ENCODE measurements at places on chromosomes 13 and 19.

GRCh38 chr19:7926727-7927604 lies 1.0 kb upstream of the CTXN1 start:
- no peak for DNase-seq

GRCh38 chr13:46492946-46493345 lies 60.0 kb upstream of the LRCH1 start:
- no peak for DNase-seq

GRCh38 chr19:44576843-44577565 lies 36.4 kb upstream of the IGSF23 start:
- no peak for DNase-seq

DNA sequence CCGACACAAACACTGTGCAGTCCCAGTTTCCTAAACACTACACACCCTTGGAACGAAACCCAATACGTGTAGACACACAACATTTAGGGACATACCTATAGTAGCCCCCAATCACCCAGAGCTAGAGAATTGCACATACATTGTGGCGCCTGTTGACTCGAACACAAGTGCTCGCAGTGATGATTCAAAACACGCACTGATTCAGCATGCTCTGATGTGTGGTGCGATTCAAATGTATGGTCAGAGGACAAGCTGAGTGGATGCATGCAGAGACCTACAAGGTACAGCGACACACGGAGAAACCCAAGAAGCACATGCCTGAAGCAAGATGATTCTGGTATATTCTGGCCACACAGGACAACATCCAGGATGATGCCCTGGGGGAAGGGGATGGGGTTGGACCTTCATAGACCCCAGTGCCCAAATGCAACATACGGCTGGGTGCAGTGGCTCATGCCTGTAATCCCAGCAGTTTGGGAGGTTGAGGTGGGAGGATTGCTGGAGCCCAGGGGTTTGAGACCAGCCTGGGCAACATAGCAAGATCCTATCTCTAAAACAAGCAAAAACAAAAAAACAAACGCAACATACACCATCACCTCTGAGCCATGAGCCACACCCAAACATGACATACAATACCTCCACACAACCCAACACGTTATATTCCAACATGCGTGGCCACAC lies 997 bp upstream of the KCNN4 start:
- no peak for DNase-seq

DNA sequence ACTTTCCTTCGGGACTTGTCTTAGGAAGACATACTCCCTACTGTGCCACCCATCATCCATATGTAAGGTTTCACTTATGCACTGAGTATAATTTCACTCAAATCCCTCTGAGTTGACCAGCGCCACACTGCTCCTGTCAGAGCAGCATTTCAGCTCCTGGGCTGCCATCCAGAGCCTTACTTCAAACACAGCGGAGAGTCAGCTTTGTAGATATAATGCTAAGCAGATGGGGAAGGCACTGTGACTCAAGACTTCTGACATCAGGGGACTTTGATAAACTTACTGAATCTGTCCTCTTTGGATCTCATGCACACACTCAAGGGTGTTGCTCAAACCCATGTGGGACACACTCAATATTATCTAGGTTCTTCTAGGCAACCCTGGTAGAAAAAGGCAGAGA lies 34.9 kb downstream of the DOCK9 start:
- no peak for DNase-seq

GRCh38 chr19:3406571-3407111 lies 40.3 kb downstream of the NFIC start:
- DNase-seq, result no peak

DNA sequence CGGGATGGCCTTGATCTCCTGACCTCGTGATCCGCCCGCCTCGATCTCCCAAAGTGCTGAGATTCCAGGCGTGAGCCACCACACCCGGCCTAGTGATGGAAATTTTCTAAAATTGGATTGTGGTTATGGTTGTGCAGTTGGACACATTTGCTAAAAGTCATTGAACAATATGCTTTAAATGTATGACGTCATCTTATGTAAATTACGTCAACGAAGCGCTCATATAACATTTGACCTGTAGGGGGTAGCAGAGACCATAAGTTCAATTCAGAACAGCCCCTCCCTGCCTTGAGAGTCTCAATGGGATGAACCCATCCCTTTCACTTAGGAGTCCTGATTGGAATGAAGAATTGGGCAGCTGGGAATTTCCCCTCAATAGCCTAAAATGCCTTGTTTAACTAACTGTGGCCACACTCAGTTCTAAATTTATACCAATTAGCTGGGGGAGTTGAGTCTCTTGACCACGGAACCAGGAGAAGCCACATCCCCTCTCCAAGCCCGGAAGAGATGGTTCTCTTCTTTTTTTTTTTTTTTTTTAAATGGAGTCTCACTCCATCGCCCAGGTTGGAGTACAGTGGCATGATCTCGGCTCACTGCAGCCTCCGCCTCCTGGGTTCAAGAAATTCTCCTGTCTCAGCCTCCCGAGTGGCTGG lies 15.2 kb upstream of the TLE6 start:
- peak; percentile 72 for DNase-seq

DNA sequence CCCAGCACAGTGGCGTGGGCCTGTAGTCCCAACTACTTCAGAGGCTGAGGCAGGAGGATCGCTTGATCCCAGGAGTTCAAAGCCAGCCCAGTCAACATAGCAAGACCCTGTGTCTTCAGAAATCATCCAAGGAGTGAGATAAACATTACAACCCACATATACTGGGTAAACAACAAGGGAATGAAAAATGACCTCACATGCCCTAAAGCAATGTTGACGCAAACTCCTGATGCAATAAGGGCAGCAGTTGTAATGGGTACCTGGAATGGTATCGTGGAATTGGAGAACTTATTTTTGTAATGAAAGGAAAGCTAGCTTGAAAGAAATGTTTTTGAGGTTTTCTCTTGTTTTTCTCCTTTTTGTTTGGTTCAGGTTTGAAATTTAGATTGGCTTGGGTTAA lies 24.5 kb upstream of the LGALS16 start:
- DNase-seq, result no peak

- DNase-seq, result no peak
Measured at GRCh38 chr13:40637643-40638042, 28.8 kb downstream of the FOXO1 start.

DNA sequence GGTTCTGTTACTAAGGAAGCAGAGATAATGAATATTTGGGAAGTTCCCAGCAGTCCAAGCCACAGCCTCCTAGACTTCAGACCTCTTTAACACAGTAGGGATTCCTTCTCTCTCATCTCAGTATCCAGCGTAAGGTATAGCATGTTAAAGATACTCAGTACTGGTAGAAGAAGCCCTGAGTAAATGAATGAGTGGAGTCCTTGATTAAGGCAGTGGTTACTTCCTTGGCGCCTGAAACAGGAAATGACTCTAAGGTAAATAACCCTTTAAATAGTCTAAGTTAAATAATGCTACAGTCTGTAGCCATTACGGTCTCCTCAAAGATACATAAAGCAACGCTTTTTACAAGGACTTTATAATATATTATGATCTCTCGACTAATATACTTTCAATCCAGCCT lies 650.8 kb upstream of the MIR17HG start:
- no peak for DNase-seq

GRCh38 chr13:28658539-28658795 lies 463 bp upstream of the POMP start:
- DNase-seq, result no peak

GRCh38 chr13:37899753-37900152 lies 30.2 kb upstream of the TRPC4 start:
- no peak for DNase-seq

GRCh38 chr19:49567861-49568441 lies 12.4 kb downstream of the NOSIP start:
- no peak for DNase-seq

DNA sequence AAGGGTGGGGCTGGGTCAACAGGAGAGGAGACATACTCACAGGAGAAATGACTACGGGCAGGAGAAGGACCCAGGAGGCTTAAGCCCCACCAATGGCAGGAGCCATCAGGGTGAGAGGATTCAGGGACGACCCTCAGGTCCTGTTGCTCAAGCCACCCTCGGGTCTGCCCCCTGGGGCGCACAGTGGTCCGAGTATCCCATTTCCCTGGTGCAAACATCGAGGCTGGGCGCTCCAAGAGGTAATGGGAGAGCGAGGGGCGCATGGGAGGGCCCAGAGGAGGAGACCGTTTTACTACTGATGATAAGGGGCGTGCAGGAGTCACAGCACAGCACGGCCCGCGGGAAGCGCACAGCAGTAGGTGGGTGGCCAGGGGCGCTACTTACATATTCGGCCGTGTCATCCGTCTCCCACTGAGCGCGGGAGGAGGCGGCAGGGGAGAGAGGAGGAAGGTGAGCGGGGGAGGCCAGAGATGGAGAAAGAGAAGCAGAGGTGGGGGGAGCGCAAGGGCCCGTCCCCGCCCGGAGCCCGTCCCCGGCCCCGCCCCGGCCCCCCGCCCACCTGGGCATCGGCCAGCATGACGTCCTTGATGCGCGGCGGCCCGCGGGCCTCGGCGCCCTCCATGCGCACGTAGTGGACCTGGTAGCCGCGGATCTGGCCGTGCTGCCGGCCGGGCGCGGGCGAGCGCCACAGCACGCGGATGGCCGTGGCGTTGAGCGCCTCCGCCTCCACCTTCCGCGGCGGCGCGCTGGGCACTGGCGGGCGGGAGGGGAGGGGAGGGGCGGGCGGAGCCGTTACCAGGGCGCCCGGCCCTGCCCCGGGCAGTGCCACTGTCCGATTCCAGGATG lies 111.5 kb downstream of the PTPRS start:
- DNase-seq, result no peak

GRCh38 chr19:14003251-14004055 lies 2.7 kb downstream of the RFX1 start:
- no peak for DNase-seq

- DNase-seq, result no peak
Measured at GRCh38 chr13:21898945-21899344, 228.1 kb downstream of the FGF9 start.

DNA sequence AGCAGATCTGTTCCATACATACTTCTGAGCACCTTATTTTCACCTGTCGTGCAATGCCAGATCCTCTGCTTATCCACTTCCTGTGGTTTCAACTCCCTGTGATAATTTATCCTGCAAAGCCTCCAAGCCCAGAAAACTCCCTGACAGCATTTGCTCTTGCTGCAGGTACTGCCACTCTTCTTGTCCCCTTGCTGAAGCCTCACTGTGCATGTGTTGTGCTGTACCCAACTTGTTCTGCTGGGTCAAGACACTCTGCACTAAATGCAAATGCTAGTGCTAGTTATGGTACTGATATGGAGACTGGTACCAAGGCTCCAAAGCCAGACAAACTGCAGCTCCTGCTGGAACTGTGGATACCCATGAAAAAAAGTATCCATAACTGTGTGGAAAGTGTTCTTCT lies 315.4 kb upstream of the MIR17HG start:
- no peak for DNase-seq

Data from D721Med (cell line).